AG10803 (cell line): ENCODE measurements at places on chromosomes 2 and 18.

DNA sequence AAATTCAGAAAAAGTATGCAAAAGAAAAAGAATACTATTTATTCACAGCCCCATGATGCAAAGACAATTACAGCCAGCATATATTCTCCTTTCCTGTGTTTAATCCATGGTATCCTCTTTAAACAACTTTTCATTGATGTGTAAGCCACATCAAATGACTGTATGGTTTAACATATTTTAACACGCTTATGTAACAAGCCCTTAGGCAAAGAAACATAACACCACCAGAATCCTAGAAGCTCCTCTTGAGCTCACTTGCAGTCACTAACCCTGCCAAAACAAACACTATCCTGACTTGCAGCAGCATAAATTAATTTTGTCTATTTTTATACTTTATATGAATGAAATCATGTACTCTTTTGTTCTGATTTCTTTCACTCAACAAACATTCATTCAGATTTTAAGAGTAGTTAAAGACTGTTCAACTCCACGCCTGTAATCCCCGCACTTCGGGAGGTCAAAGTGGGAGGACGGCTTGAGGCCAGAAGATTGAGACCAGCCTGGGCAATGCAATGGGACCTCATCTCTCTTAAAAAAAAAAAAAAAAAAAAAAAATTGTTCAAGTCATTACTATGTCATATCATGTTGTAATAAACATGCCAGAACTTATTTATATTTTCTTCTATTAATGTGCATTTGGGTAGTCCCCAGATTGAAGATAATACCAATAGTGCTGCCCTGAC lies 226.3 kb downstream of the NBAS start:
- DNase-seq = peak; percentile 30

DNA sequence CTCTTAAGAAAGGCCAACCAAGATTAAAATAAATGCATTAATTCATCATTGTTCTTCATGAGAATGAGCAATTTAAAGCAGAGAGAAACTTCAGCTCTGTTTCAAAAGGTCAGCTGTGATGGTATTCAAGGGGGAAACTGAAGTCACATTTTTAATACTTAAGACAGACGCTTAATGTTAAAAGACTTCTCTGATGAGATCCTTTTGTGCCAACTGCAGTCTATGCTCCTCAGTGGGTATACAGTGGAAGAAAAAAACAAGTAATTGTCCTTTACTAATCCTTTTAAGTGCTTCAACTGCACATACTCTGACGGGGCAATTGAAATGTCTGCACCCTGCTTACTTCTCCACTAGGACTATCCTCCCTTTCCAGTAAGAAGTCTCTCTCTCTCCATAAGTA lies 309.7 kb downstream of the GULP1 start:
- DNase-seq = no peak

DNA sequence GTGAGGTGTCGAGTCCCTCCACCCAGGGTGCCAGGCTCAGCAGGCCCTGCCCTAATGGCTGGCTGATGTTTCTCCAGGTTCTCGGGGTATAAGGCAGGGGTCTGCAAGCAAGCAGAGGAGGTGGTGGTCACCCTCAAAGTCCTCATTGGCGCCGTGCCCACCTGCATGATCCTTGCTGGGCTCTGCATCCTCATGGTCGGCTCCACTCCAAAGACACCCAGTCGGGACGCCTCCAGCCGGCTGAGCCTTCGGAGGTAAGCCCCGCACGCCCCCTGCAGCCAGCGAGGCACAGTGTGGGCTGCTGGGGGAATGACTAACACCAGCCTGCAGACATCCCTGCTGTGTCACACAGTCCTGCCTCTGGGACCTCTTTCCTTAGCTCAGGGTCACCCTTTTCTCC lies 14.1 kb downstream of the MFSD2B start:
- peak; percentile 21 for DNase-seq

GRCh38 chr2:127414638-127415592 lies 3.3 kb upstream of the PROC start:
- no peak for DNase-seq

DNA sequence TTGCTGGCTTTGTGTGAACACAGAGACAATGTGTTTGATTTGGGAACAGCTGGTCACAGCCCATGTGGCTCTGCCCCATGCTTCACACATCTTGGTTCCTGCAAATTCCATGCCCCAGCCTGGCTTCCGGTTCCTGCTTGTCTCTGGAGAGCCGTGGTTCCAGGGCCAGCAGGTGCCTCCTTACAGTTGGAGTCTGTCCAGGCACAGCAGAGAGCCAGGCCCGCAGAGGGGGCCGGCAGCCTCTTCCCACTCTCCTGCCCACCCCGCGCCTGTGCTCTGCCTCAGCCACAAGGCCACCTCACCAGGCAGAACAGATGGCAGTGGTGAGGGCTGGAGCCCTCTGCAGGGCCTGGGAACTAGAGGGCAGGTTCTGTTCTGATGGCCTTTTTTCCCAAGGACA lies 81.5 kb downstream of the LDLRAD4 start:
- DNase-seq = no peak
